ENCODE measurements at places on chromosomes 12 and 14.

DNA sequence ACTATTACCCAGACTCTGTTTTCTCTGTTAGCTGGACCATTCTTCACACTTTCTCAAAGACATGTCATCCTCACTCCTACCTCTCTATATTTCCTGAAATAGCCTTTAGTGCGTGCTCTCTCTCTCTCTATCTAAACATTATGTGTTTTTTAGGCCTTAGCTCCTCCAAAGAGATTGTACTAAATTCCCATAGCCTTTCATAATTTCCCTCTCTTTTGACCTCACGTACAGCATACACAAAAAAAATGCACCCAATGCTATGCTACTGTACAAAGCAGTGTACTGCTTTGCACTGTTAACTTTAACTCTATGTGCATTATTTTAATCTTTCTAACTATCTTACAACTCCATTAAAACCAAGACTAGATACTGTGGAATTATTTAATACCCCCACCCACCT, 288.4 kb downstream of the DAD1 start:
- no peak for DNase-seq

DNA sequence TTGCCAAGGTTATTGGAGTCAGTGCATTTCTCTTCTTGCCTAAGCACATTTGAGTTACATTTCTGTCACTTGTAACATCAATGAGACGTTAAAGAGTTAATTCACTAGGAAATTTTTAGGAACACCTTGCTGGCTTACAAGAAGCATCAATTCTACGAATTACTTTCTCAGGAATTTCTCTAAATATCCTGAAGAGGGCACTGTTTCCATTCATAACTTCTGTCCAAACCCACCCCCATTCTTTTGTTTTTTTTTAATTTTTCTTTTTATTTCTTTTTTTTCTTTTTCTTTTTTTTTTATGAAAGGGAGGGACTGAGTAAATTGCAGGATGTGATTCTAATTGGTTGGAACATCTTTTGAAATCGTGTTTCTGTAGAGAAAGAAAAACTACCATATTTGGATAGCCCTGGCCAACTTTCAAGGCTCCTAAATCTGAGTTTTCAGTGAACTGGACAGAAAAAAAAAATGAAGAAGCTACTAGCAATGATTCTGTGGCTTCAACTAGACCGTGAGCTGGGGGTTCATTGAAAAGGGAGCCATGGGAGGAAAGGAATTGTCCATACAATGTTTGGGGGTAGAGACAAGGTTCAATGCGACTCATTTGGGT, 285.3 kb downstream of the DAD1 start:
- DNase-seq, result no peak

DNA sequence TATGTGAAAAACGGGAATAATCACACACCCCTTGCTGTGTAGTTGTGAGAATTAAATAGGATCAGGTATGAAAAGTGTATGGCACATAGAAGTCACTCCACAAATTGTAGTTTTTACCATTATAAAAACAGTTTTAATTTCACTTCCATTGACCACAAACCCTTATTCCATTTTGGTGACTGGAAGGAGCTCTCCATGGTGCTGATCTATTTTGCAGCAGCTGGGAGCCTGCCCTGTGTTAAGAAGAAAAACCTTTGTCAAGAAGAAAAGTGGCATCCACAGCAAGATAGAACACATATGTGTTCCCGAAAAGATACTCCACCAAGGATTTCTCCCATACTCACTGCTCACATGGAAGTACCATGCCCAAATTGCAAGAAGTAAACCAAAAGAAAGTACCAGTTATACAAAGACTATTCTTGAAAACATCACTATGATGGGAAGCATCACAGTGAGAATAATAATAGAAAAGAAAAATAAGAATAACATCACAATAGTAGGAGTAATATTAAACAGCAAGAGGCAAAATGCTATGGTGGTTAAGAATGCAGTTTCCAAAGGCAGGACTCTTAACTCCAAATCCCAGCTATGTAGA, 58.7 kb downstream of the TUNAR start:
- DNase-seq, result no peak

DNA sequence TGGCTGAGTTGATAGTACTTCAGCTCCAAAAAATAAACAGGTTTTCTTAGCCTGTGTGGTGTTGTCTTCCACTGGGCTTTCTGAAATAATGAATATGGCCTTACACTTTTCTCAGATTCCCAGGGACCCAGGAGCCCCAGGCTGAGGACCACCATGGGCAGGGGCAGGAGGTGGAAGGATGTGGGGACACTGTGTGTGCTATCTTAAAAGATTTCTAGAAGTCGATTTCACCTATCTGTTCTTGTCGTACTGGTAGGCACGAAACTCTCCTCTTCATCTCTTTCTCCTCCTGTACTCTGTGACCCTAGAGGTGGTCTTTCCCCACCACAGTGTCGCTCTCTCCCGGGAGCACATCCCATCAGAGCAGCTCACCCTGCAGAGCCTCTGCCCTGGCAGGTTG, 107.7 kb upstream of the FKBP4 start:
- no peak for DNase-seq

- DNase-seq, result no peak
Measured at GRCh38 chr14:102898776-102899515, 23.5 kb upstream of the AMN start.

- DNase-seq, result no peak
Measured at GRCh38 chr14:31858868-31859267, 218.2 kb upstream of the ARHGAP5 start.

DNA sequence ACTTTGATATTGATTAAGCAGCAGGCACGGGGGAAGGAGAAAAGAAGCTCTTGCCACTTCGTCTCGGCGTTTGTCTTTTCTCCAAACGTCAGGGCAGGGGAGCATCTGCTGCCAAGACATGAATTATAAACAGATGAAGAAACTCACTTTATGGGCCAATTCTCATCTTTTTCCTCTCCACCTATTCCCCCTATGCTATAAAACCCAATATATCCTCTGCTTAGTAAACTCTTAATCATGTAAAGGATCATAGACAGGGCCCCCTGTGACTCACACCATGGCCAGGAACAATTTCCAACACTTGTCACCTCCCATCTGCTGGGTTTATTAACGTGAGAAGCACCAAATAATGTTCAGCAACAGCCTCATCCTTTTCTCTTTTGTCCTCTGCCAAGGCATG, 1092.1 kb upstream of the TMEM132C start:
- no peak for DNase-seq

DNA sequence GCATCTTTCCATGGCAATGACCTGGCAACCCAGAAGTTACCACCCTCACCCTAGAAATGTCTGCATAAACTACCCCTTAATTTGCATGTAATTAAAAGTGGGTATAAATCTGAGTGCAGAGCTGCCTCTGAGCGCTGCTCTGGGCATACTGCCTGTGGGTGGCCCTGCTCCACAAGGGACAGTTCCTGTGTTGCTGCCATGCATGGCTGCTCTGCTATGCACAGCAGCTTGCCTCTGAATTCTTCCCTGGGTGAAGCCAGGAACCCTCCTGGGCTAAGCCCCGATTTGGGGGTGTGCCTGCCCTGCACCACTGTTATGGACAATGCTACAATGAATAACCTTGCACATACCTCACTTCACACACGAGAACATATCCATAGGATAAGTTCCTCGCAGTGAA, 35.7 kb upstream of the GPR132 start:
- no peak for DNase-seq

- DNase-seq, result no peak
Measured at GRCh38 chr14:77615361-77616132, 890 bp downstream of the SPTLC2 start.

GRCh38 chr14:70317091-70317968, 42.2 kb downstream of the COX16 start:
- no peak for DNase-seq

DNA sequence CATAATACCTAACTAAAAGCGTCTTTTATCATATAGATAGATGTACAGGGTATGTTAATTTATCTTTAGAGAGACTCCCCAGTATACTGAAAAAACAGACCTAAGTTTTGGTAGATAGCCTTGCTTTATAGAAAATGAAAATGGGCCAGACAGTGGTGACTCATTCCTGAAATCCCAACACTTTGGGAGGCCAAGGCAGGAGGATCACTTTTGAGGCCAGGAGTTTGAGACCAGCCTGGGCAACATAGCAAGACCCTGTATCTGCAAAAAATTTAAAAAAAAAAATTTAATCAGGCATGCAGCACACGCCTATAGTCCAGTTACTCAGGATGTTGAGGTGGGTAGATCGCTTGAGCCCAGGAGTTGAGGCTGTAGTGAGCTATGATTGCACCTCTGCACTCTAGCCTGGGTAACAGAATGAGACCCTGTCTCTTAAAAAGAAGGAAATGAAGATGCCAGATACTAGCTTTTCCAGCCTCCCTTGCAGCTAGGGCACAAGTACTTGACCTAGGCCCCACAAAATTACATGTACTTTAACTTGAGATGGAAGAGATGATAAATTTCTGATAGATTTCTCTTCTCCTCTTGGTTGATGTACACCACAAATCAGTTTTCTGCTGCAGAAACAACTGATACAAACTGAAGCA, 17.1 kb downstream of the RAP1B start:
- no peak for DNase-seq

- no peak for DNase-seq
Measured at GRCh38 chr12:89474615-89475014, 50.0 kb downstream of the GALNT4 start.

GRCh38 chr12:13404631-13405473, 208.3 kb downstream of the EMP1 start:
- DNase-seq, result no peak

GRCh38 chr14:65110525-65110924, 8.2 kb upstream of the MAX start:
- no peak for DNase-seq

DNA sequence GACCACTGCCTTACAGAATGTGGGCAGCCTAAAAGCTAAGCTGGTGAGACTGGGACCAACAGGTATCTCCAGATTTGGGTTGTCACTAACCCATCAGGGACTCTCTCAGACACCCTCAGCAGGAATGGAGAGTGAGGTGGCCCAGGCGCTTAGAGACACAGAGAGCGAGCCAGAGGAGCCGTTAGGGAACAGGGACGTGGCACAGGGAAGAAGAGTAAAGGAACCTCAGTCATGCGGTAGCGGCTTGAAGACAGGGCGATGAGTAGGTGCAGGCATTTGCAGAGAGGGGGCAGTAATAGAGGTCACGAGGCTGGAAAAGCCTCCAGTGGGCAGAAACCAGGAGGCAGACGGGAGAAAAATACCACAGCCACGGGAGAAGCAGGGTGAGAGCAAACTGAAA, 158.0 kb upstream of the CCND2 start:
- DNase-seq, result no peak

GRCh38 chr14:98137131-98138025, 1134.6 kb downstream of the BCL11B start:
- DNase-seq, result no peak

GRCh38 chr14:76810953-76811400, 1.7 kb downstream of the ANGEL1 start:
- DNase-seq, result no peak

DNA sequence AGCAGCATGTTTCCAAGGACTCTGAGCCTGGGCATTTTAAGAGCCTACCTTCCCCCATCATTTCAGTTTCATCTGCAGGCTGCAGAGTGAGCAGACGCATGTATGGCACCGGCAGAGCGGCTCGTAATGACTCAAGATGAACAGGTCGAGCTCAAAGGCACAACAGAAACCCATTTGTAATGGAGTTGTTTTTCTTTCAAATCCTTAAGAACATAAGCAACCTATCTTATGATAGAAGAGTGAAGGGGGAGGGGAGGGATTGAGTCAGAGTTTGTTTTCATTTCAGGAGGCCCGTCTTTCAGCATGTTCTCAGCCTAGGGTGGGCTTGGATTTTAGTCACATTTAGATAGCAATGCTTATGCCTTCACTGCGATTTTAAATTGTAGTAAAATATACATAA, 54.9 kb upstream of the CISTR start:
- DNase-seq, result no peak

DNA sequence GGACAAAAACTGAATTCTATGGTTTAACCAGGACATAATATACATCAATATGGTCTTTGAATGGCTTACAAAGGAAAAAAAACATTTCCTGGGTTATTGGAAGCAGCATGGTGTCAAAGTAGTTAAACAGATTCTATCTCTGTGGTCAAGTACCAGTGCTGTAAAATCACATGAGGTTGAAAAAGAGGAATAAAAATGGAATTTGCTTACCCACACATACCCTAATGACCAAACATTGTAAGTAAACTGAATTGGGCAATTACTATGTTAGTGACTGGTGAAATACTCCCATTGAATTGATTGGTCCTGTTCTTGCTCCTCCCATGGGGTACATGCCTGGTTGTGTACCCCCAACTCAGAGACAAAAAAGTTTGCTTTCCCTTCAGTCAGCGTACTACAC, 19.6 kb downstream of the IFNG start:
- DNase-seq, result no peak

DNA sequence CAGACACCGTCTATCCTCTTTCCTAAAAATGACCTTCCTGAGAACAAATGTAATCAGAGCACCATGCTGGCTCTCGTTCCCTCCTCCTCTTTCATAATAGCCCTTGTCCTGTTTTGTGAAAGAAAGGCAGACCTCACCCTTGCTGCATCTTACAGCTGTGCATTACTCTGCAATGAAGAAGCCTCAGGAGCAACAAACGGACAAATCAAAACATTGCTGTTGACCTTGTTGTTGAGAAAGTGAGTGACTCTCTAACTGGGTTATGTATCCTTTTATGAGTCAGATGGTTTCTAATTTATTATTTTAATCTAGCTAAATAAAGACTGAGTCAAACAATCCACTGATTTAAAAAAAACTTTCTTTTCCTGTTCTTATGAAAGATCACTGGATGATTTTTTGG, 180.9 kb downstream of the RPS29 start:
- DNase-seq, result no peak

- DNase-seq, result no peak
Measured at GRCh38 chr12:120234643-120235368, 30.7 kb downstream of the PXN start.

DNA sequence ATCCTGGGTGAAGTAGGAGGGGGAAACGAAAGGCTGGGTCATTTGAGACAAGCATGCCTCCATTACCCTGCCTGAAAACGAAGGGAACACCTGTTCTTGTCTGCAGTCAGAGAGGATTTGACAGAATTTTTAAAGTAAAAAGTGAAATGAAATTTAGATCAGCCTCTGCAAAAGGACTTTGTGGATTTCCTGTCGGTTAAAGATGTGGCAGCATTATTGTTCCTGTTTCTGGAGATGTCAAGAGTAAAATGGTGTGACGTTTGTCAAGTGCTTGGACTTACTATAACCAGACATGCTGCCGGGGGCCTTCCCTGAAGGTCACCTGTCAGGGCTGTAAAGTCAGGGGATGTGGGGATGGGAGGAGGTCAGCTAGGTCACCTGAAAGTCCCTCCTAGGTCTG, 32.0 kb downstream of the NRXN3 start:
- no peak for DNase-seq

DNA sequence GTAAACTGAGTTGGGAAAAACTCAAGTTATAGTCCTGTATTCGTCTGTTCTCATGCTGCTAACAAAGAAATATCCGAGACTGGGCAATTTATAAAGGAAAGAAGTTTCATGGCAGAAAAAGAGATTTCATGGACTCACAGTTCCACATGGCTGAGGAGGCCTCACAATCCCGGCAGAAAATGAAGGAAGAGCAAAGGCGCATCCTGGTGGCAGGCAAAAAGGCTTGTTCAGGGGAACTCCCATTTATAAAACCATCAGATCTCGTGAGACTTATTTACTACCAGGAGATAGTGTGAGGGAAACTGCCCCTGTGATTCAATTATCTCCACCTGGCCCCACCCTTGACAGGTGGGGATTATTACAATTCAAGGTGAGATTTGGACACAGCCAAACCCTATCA, 292.6 kb upstream of the SYT1 start:
- no peak for DNase-seq
